ENCODE measurements at places on chromosomes 2 and 18. TPM values are rescaled to one million over a fixed set of nuclear protein-coding genes. Genes with fewer than 3 reads are reported as not detected.

CCDC74B gene
- 7.1 TPM for total RNA-seq

GRCh38 chr18:48152549-48152948 is 222.1 kb upstream of the SMAD2 start:
- H3K27me3 ChIP-seq, result peaks cover 7% of the 10 kb centered on the region
- no peak for DNase-seq
- no peaks in the 10 kb centered on the region for H3K36me3 ChIP-seq
- no peak overlapping the region for H3K4me3 ChIP-seq
- no peak overlapping the region for H3K27ac ChIP-seq

GRCh38 chr2:8152392-8153257 is 529.2 kb upstream of the ID2 start:
- DNase-seq, result no peak
- peaks cover 13% of the 10 kb centered on the region for H3K4me1 ChIP-seq
- no peak overlapping the region for H3K27ac ChIP-seq
- no peak overlapping the region for H3K4me3 ChIP-seq
- no peaks in the 10 kb centered on the region for H3K27me3 ChIP-seq

DNA sequence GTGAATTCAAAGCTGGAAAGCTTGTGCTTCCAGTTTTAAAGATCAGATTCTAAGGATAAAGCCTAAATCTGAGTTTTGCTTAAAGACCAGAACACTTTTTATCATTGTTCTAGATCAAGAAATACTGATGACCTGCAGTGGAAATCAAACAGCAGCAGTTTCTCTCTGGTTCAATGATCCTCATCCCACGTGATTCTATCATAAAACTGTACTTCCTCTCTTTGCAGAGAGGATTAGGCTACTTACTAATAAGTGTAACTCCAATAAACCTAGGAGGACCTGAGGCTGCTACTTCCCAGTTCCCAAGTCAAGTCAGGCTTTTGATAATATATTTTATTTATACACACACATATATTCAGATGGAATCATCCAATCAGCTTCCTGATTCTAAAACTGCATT is 81.9 kb downstream of the TCF4 start:
- no peak overlapping the region for H3K4me3 ChIP-seq
- DNase-seq, result no peak
- H3K36me3 ChIP-seq, result peaks cover 2% of the 10 kb centered on the region
- no peaks in the 10 kb centered on the region for H3K27me3 ChIP-seq

GRCh38 chr2:98381494-98381893 is 35.2 kb downstream of the CNGA3 start:
- H3K4me3 ChIP-seq, result no peak overlapping the region
- no peak overlapping the region for H3K27ac ChIP-seq
- peaks cover 11% of the 10 kb centered on the region for H3K4me1 ChIP-seq
- peaks cover 29% of the 10 kb centered on the region for H3K27me3 ChIP-seq
- DNase-seq, result no peak

HSPD1 gene
- 337 TPM for total RNA-seq

PREB gene
- 41.6 TPM for total RNA-seq

FSHR gene
- not detected for total RNA-seq

PPP1R1C gene
- total RNA-seq, result 5.8 TPM

DNA sequence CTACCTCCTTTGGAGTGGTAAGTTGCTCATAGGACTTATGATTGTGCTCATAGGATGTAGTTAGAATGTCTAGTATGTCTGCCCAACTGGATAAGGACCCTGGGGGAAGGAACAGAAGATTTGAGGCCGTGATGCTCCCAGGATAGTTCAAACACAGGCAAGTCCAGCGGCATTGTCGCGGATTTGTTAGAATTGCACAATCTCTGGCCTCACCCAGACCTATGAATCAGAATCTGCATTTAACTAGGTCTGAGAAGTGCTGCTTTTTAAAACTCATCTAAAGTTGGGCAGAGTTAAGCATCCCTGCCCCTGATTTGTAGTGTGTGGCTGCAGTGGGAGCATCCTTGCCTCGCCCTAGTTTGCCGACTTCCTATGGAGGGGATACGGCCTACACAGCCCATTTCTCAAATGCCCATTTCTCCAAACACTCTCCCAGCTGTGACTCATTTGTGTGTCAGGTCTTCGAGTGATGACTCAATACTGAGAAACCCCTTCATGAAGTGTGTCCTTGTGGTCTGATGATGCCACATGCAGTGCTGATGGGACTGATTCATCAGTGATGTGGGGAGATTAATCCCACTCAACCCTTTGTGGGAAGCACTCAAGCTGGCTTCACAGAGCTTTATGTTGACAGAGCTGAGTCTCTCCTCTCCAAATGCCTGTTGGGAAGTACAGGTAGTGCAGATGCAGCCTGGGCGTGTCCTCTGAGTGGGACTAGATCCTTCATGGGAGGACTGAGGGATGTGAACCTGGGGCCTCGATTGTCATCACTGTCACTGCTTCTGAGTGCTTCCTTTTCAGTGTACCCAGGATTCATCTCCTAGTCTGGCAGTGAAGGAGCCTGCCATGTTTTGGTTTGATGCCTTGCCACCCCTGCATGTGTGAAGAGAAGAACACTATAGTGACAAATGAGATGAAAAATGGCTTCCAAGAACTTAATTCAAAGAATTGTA is 18.7 kb downstream of the SMIM21 start:
- H3K27ac ChIP-seq, result no peak overlapping the region
- peaks cover 20% of the 10 kb centered on the region for H3K27me3 ChIP-seq
- DNase-seq, result no peak

GRCh38 chr18:22556222-22557167 is 138.8 kb upstream of the CTAGE1 start:
- H3K27me3 ChIP-seq, result no peaks in the 10 kb centered on the region
- H3K4me1 ChIP-seq, result peaks cover 55% of the 10 kb centered on the region
- H3K36me3 ChIP-seq, result no peaks in the 10 kb centered on the region
- H3K27ac ChIP-seq, result peak overlapping the region; percentile 68
- no peak for DNase-seq

SEMA4F gene
- total RNA-seq, result 18.1 TPM

DNA sequence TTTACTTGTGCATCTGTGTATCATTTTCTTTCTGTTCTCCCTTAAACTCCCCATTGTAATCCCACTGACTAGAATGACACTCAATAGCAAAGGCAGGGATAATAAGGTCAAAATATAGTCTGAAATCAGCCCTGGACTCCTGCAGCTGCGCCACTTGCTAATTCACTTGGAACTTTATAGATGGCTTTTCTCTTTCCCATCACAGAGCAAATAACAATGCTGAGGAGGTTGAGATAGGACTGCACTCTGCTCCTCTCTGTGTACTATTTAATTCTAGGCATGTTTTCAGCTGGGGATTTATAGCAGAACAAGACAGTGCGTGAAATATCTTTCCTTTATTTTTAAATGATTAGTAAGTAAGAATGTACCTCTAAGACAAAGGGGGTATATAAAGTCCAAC is 324.2 kb downstream of the LNPK start:
- no peak overlapping the region for H3K4me3 ChIP-seq
- H3K27ac ChIP-seq, result no peak overlapping the region
- H3K4me1 ChIP-seq, result no peaks in the 10 kb centered on the region
- H3K27me3 ChIP-seq, result peaks cover 4% of the 10 kb centered on the region
- no peak for DNase-seq
- H3K36me3 ChIP-seq, result peaks cover 4% of the 10 kb centered on the region

CYP27C1 gene
- 4.1 TPM for total RNA-seq

DNA sequence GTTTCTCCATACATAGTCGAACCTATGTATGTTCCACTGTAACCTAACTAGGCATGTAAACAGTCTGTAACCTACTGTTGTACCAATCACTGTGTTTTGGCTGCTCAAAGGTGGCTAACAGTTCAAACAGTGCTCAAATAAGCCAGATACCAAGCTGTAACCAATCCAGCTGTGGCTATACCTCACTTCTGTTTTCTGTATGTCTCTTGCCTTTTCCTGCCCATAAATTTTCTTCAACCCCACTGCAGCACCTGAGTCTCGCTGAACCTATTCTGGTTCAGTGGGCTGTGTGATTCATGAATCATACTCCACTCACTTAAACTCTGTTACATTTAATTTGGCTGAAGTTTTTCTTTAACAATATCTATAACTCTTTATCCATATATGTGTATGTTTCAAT is 340.7 kb downstream of the LPIN1 start:
- no peak for DNase-seq
- H3K4me3 ChIP-seq, result no peak overlapping the region
- peaks cover 22% of the 10 kb centered on the region for H3K27me3 ChIP-seq
- H3K27ac ChIP-seq, result no peak overlapping the region

LIMS4 gene
- total RNA-seq, result 1.2 TPM

CDC42EP3 gene
- 48.9 TPM for total RNA-seq

DNA sequence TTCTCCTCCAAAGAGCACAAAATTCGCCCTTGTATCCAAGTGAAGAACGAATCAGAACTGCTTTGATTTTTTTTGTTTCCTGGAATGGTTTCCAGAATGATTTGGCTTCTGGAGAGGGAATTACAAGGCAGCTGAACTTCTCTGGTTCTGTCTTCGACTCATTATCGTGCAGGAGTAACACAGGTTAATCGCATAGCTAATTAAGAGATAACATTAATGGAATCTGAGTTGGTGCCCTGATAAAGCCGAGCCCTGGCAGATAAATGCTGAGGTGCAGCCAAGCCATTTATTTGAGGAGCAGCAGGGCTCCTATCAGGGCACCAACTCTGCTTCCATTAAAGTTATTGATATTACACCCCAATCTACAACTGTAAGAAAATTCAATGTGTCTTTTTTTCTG is 433.7 kb downstream of the ZNF521 start:
- no peak for DNase-seq
- peaks cover 15% of the 10 kb centered on the region for H3K27me3 ChIP-seq
- H3K36me3 ChIP-seq, result no peaks in the 10 kb centered on the region
- no peak overlapping the region for H3K4me3 ChIP-seq

KLHL30 gene
- 0.20 TPM for total RNA-seq

GRCh38 chr18:40929399-40929798 is 1025.6 kb upstream of the PIK3C3 start:
- no peaks in the 10 kb centered on the region for H3K27me3 ChIP-seq
- H3K36me3 ChIP-seq, result no peaks in the 10 kb centered on the region
- no peak for DNase-seq
- H3K27ac ChIP-seq, result no peak overlapping the region
- H3K4me3 ChIP-seq, result no peak overlapping the region

- peaks cover 40% of the 10 kb centered on the region for H3K4me1 ChIP-seq
- no peak for DNase-seq
- no peak overlapping the region for H3K4me3 ChIP-seq
- H3K27me3 ChIP-seq, result no peaks in the 10 kb centered on the region
Observed at GRCh38 chr2:160142472-160142871, 57.6 kb downstream of the ITGB6 start.

- H3K4me3 ChIP-seq, result no peak overlapping the region
- H3K36me3 ChIP-seq, result no peaks in the 10 kb centered on the region
Observed at GRCh38 chr18:73318739-73319479, 451.1 kb upstream of the NETO1 start.

LDLRAD4 gene
- 26.2 TPM for total RNA-seq

DNA sequence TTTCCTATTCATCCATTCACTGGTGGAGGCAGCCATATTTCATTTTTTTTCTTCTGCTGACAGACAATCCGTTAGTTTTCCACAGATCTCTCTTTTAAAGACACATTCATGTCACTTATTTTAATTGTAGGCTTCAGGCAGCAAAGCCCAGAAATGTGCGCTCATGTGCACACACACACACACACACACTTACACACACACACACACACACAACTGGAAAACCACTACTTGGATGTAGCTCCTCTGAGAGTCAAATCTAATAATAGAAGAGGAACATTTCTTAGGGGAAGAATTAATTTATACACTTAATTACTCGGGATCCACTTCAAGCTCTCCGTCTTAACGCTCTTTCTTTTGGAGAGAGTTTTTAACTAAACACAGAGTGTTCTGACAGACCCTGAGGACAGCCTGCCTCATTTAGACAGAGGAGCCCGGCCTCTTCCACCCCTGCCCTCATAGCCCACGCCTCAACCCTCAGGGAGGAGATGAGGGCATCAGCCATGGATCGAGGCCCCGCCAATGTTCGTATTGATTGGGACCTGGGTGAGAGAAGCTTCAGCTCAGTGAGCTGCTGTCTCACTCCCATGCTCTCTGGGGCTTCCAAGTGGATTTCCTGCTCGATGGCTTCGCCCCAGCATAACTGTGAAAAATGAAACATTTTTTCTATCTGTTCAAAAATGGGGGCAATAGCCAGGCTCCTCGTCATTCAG is 261.4 kb upstream of the SKOR2 start:
- H3K4me3 ChIP-seq, result no peak overlapping the region
- no peak overlapping the region for H3K27ac ChIP-seq
- no peaks in the 10 kb centered on the region for H3K4me1 ChIP-seq
- H3K27me3 ChIP-seq, result peaks cover 32% of the 10 kb centered on the region

DNA sequence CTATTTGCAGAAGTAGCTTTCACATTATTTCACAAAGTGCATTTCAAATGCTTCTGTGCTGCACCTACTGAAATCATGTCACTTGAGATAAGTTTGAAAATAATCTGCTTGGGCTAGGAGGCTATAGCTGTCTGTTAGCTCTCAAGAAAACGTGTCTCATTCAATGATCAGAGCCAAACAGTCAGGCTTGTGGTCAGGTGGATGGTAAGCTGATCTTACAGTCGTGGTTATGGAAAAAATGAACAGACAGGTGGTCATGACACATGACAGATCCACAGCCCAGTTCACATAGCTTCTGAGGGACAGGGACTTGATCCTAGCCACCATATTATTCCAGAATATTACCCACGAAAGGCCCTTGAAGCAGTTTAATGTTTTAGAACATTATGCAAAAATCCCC is 26.5 kb upstream of the RFX8 start:
- H3K36me3 ChIP-seq, result no peaks in the 10 kb centered on the region
- no peak for DNase-seq
- peaks cover 19% of the 10 kb centered on the region for H3K4me1 ChIP-seq
- no peak overlapping the region for H3K4me3 ChIP-seq
- peak overlapping the region; percentile 29 for H3K27ac ChIP-seq

GRCh38 chr2:99389946-99390345 is 52.8 kb downstream of the EIF5B start:
- no peak overlapping the region for H3K27ac ChIP-seq
- H3K36me3 ChIP-seq, result peaks cover 30% of the 10 kb centered on the region
